Caki2 (cell line): ENCODE measurements at places on chromosomes 2 and 18.

DNA sequence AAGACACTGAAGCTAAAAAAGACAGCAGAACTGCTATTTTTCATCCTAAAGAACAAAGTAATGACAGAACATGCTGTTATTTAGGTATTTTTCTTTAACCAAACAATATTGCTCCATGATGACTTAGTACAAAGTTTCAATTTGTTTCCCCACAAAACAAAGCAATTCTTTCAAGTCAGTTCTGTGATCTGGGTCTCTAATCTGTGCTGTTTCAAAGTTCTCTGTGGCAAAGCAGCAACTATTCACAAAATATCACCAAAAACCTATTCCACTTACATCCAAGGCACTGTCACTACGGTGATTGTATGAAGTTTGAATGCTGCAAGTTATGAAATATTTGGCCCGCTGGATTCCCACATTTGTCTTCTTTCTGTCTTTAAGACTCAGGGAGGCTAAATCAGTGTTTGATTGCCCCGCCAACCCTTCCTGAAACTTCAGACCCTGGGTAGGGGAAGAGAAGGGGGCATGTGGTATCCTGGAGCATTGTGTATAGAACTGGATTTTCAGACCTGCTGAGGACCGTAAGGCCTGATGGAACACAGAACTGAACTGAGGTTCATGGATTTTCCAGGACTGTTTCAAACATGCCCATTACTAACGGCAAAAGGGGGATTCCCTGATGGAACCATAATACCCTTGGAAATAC lies 13.1 kb upstream of the MFF start:
- no peak for DNase-seq

GRCh38 chr2:32611366-32611765 lies 16.5 kb upstream of the TTC27 start:
- DNase-seq: peak; percentile 31

DNA sequence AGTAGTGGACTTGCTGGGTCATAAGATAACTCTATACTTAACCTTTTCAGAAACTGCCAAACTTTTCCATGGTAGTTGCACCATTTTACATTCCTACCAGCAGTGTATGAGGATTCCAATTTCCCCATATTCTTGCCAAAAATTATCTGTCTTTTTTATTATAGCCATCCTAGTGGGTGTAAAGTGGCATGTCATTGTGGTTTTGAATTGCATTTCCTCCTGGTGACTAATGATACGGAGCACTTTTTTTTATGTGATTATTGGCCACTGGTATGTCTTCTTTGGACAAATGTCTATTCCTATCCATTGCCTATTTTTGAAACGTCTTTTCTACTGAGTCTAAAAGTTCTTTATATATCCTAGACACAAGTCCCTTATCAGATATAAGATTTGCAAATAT lies 44.3 kb downstream of the CACNB4 start:
- peak; percentile 68 for DNase-seq

GRCh38 chr2:16615687-16616615 lies 49.7 kb downstream of the CYRIA start:
- no peak for DNase-seq

DNA sequence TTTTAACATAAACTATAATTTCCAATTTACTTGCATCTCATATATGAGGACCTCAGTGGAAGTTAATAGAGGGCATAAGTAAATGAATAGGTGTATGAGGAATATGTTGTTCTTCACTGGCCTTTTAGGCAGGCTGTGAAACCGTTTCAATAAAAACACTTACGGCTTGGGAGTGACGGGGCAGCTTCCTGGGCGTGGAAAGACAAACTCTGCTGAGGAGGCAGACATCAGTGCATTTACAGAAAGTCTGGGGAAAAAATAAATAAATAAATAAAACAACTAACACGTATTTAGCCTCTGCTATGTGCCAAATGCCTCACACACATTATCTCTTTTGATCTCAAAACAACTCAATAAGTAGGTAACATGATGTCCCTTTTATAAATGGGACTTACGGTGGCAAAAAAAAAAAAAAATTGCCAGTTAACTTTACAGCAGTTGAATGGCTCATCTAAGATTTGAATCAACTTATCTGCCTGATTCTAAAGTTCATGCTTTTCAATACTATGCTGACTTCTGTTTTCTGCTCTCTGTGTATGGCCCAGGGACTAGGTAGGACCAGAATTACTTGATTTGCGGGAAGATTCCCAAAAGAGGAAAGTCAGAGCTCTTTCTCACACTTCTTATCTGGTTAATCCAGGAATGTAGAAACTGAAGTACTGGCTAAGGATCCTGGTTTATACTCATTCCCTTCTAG lies 77.5 kb upstream of the LRATD1 start:
- DNase-seq: no peak
